Lung (tissue), 17 donors: ENCODE measurements at places on chromosomes 2 and 18.
A peak's percentile ranks its signal among the peaks of the same experiment; 100 is the strongest.

DNA sequence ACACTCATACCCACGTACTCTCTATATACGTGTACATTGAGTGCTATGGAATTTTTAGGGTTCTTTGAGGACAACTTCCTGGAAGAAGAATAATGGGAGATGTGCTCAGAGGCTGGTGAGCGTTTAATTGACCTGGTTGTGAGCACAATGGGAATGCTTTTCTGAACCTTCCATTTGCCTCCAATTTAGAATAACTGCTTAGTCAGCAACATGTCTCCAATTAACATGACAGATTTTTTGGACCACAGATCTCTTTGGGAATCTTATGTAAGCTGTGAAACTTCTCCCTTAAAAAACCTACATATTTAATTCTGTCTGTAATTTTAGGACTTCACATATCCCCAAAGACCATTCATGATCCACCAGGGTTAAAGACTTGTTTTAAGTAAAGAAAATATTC is 166.7 kb upstream of the TNP1 start:
- DNase-seq: no peak

DNA sequence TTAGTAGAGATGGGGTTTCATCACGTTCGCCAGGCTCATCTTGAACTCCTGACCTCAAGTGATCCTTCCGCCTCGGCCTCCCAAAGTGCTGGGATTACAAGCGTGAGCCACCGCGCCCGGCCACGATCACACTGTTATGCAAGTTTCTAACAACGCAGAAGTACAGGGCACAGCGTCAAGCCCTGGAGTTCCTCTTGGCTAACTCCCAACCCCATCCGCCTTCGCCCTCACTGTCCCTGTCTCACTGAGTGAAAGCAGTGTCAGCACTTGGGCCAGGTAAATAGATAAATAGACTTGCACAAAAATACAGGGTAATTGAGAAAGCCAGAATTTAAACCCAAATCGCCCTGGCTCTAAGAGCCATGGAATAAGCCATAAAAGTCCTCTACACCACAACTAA is 111.7 kb downstream of the ACVR1 start:
- no peak for DNase-seq

- DNase-seq: peak; percentile 72
Measured at GRCh38 chr18:11518788-11519685, 90.4 kb upstream of the SLC35G4 start.

- peak; percentile 20 for DNase-seq
Measured at GRCh38 chr18:74040459-74041332, 106.9 kb downstream of the FBXO15 start.

GRCh38 chr2:9813312-9814128 is 29.8 kb upstream of the TAF1B start:
- DNase-seq: peak; percentile 77
